ENCODE measurements at places on chromosomes 12 and 14.

GRCh38 chr12:54680374-54680773, 32.2 kb upstream of the DCD start:
- DNase-seq = peak; percentile 13

- no peak for DNase-seq
Observed at GRCh38 chr12:12128670-12129069, 57.9 kb downstream of the BCL2L14 start.

- DNase-seq = no peak
Observed at GRCh38 chr12:100458191-100458590, 15.5 kb upstream of the NR1H4 start.

DNA sequence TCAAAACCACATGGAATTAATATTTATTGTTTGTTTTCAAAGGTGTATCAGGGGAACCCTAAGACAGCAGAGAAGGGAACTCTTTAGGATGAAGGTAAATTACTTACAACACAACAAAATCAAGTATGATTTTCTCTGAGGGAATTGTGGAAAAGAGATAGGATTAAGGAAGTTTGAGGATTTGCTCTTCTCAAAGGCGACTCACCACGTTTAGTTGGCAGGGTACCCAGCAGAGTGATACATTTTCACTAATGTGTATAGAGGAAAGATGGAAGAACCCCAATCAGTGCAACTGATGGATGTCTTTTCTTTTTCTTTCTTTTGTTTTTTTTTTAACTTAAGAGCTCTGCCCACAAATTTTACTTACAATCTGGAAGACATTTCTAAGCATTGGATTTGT, 499.2 kb downstream of the CCER1 start:
- DNase-seq = no peak

DNA sequence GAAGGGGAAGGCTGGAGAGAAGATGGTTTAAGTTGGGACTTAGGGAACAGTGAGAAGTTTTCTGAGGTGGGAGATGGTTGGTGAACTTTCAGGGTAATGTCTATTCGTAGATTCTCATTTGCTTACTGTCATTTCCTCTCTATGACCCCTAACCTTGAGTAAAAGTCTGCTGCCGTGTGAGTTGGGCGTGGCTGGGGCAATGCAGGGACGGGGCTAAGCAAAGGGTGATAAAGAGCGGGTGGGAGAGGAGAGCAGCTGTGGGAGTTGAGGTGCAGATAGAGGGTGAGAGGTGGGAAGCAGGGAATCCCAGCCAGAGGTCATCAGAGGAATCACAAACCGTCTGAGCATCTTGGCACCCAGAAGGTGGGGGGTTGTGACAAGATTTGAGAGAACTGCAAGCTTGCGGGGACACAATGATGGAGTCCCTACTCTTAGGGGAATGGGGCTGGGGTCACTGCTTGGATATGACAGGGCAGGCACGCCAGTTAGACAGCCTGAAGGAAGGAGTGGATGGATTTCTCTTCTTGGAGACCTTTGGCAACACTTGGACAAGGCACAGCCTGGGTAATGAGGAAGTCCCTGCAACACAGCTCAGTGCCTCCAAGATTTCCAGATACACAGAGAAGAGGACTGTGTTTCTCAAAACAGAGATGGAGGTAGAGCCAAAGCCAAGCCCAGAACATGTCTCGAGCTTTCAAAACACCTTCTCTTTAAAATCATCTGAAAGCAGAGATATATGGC, 45.9 kb upstream of the CTDSP2 start:
- DNase-seq = no peak

GRCh38 chr14:50823051-50823761, 7.8 kb downstream of the NIN start:
- no peak for DNase-seq

DNA sequence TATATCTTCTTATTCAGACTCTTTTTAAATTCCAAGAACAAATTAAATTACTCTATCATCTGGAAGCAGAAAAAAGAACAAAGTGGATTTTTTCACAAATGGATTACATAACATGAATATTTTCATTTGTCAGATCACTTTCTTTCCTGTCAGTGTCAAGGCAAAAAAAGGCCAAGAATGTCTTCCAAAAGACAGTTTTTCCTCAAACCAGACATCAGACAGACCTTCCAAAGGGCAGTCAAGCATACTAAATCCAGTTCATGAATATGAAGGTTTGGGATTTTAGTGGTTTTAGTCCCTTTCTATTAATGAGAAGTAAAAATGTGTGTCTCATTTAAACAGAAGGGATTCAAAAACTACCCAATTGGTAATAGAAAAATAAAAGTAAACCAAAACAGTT, 336.0 kb downstream of the CEP128 start:
- no peak for DNase-seq

DNA sequence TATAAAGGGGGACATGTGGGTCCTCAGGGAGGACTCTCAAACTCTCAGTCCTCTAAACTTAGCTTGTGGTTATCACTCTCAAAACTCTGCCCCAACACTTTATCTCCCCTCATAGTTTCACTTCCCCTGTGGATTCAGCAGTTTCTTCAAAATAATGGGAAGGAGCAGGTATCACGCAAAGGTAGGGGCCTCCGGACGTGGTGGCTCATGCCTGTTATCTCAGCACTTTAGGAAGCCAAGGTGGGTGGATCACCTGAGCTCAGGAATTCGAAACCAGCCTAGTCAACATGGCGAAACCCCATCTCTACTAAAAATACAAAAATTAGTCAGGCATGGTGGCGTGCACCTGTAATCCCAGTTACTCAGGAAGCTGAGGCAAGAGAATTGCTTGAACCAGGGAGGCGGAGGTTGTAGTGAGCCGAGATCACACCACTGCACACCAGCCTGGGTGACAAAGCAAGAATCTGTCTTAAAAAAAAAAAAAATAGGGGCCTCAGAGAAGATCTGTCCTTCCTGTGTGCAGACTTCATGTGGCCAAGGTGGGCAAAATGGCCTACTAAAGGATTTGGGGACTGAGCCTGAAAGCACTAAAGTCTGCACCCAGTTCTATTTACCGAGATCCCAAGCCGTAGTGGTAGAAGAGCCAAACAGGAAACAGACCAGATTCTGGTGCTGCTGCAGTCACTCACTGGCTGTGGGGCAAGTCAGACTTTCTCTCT, 6.4 kb downstream of the ITGB7 start:
- no peak for DNase-seq

GRCh38 chr14:34583525-34583924, 44.0 kb upstream of the EAPP start:
- DNase-seq = no peak

DNA sequence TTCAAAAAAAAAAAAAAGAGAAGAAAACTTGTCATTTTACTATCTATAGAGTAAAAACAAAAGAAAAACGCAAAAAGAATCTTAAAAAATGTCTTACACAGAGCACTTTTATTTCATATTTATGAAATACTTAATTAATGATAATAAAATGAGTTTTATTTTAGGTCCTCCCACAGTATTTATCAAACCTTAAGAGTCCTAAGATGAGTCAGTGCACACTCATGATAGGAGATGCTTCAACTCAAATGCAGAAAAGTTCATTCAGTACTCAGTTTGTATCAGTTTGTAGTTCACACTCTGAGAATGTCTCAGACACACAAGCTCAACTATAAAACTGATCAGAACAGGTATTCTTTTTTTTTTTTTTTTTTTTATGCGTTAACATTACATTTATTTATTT, 41.7 kb downstream of the TRIM9 start:
- DNase-seq = no peak
